ENCODE measurements at places on chromosomes 4 and X.

GRCh38 chrX:22136711-22137110 is 104.6 kb downstream of the PHEX start:
- no peak for DNase-seq

GRCh38 chrX:107577933-107578332 is 50.4 kb upstream of the PRPS1 start:
- no peak for DNase-seq

- DNase-seq, result no peak
Observed at GRCh38 chr4:85151371-85151770, 184.9 kb upstream of the WDFY3 start.

DNA sequence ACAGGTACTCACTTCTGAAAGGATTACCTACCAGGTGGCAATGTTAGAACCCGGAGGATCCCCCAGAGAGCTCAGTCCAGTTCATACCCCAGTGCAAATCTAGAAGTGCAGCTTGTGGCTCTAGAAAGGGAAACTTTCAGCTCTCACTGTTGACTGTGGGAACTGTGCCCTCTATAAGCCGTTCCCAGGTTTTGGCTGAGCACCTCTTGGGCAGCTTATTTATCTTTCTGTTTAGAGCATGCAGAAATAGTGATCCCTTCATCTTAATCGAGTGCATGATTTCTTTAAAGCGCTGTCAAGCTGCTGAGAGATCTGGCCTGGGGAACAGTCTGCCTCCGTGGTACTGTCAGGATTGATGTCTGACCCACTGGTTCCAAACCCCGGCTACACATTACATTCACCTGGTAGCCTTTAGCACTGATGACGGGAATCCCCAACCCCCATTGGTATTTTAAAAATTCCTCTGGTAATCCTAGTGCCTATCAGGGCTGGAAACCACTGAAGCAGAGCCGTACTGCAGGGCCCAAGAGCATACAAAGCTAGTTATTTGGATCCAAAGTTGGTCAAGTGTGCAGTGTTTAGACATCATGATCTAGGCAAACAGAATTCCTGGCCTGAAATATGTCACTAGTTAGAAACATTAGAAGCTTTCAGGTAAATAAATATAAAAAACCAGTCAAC is 103.2 kb downstream of the KLHL8 start:
- peak; percentile 58 for DNase-seq

GRCh38 chr4:111362941-111363361 is 740.1 kb upstream of the PITX2 start:
- no peak for DNase-seq

GRCh38 chr4:176404621-176405020 is 84.9 kb downstream of the SPCS3 start:
- DNase-seq, result no peak

DNA sequence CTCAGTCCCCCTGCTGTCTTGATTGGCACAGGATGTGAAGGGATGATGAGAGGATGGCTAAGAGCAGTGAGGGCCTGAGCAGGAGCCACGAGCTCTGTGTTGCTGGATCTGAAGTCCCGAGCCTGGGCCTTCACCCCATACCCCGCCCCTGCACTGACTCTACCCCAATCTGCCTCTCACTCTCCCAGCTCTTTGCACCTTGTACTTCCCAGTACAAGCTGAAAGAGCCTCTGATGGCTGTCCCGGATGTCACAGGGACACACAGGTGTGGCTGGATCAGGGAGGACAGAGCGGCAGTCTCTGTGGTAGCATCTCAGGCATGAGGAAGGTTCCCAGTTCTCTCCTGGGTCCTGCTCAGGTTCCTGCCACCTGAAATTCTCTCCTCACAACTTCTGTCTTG is 103.6 kb downstream of the CHIC2 start:
- DNase-seq, result no peak

- DNase-seq, result no peak
Observed at GRCh38 chrX:132406106-132406505, 82.7 kb downstream of the MBNL3 start.

- no peak for DNase-seq
Observed at GRCh38 chr4:52143815-52144214, 92.7 kb downstream of the SPATA18 start.

GRCh38 chr4:3634894-3635820 is 102.9 kb upstream of the LRPAP1 start:
- DNase-seq, result no peak

- no peak for DNase-seq
Observed at GRCh38 chrX:153739754-153740486, 15.3 kb downstream of the ABCD1 start.

- DNase-seq, result no peak
Observed at GRCh38 chr4:80112236-80112635, 39.2 kb upstream of the ANTXR2 start.

DNA sequence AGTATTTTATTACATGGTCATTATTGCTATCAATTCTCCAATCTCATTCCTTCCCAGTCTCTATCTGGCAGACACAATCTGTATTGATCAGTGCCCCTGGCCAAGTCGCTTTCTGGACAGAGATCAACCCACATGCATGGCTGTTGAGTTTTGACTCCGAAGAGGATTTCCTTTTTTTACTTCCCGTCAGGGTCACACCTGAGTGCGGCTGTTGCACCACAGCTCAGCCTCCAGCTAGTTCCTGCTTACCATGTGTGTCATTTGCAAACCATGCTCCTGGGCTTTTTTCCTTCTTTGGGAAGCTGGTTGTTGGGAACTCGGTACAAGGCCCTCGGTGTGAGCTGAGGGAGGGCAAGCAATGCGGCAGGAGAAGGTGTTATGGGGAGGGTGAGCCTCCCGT is 11.7 kb downstream of the MAGED2 start:
- DNase-seq, result no peak

GRCh38 chr4:169295822-169296221 is 25.1 kb upstream of the SH3RF1 start:
- DNase-seq, result no peak

DNA sequence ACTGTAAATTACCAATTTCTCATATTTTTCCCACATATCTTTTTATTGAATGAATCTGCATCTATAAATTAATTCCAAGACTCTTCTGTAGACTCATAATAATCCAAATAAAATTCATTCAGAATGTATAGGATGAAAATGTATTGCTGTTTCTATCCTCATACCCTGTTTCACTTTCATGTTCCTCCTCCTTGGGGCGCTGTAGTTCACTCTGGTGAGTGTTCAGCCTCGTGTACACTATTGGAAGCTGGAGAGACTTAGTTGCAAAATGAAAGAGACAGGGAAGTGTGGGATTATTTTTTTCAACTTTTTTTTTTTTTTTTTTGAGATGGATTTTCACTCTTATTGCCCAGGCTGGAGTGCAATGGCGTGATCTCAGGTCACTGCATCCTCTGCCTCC is 296.1 kb downstream of the TLL1 start:
- no peak for DNase-seq

DNA sequence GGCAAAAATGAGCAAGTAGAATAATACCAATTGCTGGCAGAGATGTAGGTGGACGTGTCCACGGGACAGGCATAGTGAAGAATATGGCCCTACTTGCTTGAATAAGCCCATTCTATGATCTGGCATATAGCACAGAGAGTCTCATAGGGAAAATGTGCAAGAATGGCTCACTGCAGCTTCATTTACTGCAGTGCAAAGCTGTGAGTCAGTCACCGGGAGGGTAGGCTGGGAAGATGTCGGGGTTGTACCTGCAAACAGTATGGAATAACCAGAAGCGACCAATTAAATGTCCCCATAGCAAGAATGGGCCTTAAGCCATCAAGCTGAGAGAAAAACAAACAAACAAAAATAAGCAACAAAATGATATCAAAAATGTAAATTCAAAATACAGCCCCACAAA is 74.3 kb downstream of the DHX15 start:
- DNase-seq, result no peak

- DNase-seq, result no peak
Observed at GRCh38 chr4:22670956-22671355, 21.8 kb upstream of the GBA3 start.

DNA sequence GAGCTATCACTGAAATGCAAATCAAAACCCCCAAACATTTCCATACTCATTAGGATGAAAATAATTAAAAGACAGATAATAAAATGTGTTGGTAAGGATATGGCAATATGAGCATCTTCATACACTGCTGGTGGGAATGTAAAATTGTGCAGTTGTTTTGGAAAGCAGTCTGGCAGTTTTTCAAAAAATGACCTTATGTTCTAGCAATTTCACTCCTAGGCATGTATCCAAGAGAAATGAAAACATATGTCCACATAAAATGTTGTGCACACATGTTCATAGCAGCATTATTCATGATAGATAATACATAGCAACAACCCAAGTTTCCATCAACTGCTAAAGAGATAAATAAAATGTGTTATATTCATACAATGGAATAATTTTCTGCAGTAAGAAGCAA is 14.8 kb upstream of the GPRASP2 start:
- no peak for DNase-seq

GRCh38 chr4:102764901-102765300 is 4.1 kb upstream of the MANBA start:
- DNase-seq, result no peak

DNA sequence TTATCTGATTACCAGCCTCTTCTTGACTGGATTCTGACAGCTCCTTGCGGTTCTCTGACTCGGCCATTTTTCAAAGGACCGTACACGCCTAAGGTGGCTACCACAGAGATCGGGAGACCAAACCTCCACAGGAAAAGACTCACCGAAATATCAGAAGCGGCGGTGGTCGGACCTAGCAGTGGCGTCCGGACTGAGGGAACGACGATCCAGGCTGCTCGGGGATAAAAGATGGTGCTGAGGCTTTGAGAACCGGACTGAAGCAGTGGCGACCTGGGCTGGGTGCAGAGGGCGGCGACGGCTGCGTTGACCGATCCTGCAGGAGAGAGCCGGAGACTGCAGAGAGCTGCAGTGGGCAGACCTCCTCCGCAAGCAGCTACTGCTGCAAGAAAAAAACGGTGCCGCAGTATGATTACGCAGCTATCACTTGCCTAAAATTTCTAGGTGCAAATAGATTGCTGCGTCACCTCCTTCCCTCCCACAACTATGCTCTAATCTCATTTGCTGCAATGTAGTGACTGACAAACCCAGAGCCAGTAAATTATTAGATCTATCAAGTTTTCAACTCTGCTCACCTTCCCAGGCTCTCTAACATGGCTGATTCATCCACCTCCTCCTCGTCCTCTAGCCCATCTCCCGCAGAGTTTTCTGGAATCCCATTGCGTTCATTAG is at the start of gene NAP1L2:
Gene NAP1L2, minus strand, starts transcription at position 426 of the 669 bp plus-strand sequence. Its CDS starts 359 bp downstream, at position 67.
- DNase-seq, result peak; percentile 81

- DNase-seq, result no peak
Observed at GRCh38 chr4:61443813-61444510, 243.8 kb downstream of the ADGRL3 start.

GRCh38 chr4:144653781-144654545 is 8.0 kb downstream of the HHIP start:
- no peak for DNase-seq

- no peak for DNase-seq
Observed at GRCh38 chr4:7425124-7425523, 9.6 kb downstream of the PSAPL1 start.

GRCh38 chr4:148061795-148062194 is 329.9 kb downstream of the ARHGAP10 start:
- DNase-seq, result no peak

DNA sequence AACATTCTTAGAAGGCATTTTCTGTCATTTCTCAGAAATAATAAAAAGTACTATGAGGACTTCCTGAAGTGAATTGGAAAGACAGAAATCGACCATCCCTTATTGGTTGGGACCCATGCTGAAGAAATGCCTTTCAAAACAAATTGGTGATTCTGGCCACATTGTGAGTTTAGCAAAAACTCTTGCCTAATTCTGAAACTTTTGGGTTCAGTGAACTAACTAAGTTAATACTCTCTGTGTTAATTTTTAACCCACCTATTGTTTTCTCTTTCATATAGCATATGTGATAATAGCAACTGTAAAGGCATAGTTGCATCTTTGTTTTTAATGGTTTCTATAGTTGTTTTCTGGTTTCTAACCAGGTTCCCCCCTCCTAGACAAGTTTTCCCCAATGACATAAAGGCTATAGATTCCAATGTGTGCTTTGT is 129.3 kb upstream of the FAT1 start:
- no peak for DNase-seq

GRCh38 chr4:105196523-105197145 is 50.0 kb downstream of the TET2 start:
- no peak for DNase-seq

All from retina (tissue), 1 donor.